ENCODE measurements at places on chromosomes 3 and 15. TPM values are rescaled to one million over a fixed set of nuclear protein-coding genes. Genes with fewer than 3 reads are reported as not detected.
A peak's percentile ranks its signal among the peaks of the same experiment; 100 is the strongest.

DNA sequence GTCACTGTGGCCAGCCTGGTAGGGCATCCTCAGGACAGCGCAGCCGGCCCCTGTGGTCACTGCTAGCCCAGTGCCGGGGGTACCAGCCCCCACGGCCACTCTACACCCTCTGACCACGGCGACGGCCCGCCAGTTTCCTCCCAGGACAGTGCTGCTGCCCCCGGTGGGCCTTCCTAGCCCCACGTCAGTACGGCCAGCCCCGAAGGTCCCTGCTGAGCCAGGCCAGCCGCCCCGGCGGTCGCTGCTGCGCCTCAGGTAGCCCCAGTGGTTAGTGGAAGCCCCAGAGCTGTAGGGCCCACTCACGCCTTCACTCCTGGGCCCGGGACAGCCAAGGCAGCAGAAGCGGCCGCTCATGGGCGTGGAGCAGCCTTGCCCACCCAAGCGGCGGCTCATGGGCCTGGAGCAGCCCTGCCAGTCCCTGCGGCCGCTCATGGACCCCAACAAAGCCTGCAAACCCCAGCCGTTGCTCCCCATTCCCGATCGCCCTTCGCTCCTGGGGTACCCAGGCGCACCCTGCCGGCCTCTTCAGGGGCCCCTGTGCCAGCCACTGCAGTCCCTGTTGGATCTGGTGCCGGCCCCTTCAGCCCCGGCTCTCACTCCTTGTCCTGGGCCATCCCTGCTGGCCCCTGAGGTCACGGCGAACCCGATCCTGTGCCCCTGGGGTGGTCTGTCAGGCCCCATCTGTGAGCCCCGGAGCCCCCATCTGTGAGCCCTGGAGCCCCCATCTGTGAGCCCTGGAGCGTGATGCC, 9.5 kb upstream of the ROPN1B start:
- peaks cover 2% of the 10 kb centered on the region for H3K4me1 ChIP-seq
- H3K36me3 ChIP-seq, result peaks cover 4% of the 10 kb centered on the region
- peak; percentile 81 for DNase-seq
- no peak overlapping the region for H3K4me3 ChIP-seq
- H3K27me3 ChIP-seq, result peaks cover 14% of the 10 kb centered on the region
- H3K27ac ChIP-seq, result no peak overlapping the region

- no peaks in the 10 kb centered on the region for H3K36me3 ChIP-seq
- H3K27me3 ChIP-seq, result peaks cover 18% of the 10 kb centered on the region
- H3K4me3 ChIP-seq, result no peak overlapping the region
- H3K27ac ChIP-seq, result no peak overlapping the region
- no peak for DNase-seq
- H3K4me1 ChIP-seq, result no peaks in the 10 kb centered on the region
Observed at GRCh38 chr3:87120881-87121280, 106.2 kb upstream of the CHMP2B start.

The MRAS gene
- total RNA-seq, result 68.4 TPM

The MFSD1 gene
- total RNA-seq, result 67.9 TPM

DNA sequence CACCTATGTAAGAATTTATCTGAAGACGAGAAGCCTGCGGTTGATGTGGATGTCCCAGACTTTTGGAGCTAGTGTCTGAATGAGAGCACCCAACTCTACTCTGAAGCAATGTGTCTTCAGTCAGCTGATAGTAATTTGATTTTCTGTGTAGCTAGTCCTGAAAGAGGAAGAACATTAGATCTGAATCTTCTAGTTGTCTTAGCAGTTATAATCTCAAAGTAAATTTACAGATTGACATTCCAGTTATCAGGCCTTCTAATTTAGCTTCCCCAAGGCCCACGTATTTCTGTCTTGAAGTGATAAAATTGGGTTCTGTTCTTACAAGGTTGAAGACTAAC, 1.5 kb downstream of the TCAIM start:
- peak overlapping the region; percentile 99 for H3K4me3 ChIP-seq
- H3K36me3 ChIP-seq, result peaks cover 1% of the 10 kb centered on the region
- DNase-seq, result no peak
- peak overlapping the region; percentile 98 for H3K27ac ChIP-seq
- no peaks in the 10 kb centered on the region for H3K27me3 ChIP-seq

The CILP gene
- total RNA-seq, result 0.22 TPM

DNA sequence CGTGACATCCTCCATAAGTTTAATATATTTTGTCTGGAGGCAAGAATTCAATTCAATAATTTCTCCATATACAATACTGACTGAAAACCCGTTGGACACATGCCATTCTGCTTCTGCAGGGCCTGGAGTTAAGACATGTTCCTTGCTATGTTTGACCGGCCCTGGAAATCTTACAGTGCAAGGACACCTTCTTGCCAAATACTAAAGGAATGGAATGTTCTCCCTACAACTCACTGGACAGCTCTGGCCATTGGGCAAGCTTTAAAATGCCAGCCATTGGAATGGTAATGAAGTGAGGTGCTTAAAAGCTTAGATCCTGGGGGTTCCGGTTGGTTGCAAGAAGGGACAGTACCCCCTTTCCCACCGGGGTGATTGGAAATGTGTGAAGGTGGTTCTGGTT, 329.8 kb upstream of the PROK2 start:
- no peak overlapping the region for H3K27ac ChIP-seq
- peaks cover 11% of the 10 kb centered on the region for H3K27me3 ChIP-seq
- peaks cover 10% of the 10 kb centered on the region for H3K4me1 ChIP-seq
- H3K36me3 ChIP-seq, result no peaks in the 10 kb centered on the region
- no peak overlapping the region for H3K4me3 ChIP-seq

GRCh38 chr3:3836845-3837244, 37.6 kb downstream of the LRRN1 start:
- no peak overlapping the region for H3K4me3 ChIP-seq
- H3K36me3 ChIP-seq, result peaks cover 4% of the 10 kb centered on the region
- H3K27ac ChIP-seq, result no peak overlapping the region
- DNase-seq, result no peak
- no peaks in the 10 kb centered on the region for H3K4me1 ChIP-seq

DNA sequence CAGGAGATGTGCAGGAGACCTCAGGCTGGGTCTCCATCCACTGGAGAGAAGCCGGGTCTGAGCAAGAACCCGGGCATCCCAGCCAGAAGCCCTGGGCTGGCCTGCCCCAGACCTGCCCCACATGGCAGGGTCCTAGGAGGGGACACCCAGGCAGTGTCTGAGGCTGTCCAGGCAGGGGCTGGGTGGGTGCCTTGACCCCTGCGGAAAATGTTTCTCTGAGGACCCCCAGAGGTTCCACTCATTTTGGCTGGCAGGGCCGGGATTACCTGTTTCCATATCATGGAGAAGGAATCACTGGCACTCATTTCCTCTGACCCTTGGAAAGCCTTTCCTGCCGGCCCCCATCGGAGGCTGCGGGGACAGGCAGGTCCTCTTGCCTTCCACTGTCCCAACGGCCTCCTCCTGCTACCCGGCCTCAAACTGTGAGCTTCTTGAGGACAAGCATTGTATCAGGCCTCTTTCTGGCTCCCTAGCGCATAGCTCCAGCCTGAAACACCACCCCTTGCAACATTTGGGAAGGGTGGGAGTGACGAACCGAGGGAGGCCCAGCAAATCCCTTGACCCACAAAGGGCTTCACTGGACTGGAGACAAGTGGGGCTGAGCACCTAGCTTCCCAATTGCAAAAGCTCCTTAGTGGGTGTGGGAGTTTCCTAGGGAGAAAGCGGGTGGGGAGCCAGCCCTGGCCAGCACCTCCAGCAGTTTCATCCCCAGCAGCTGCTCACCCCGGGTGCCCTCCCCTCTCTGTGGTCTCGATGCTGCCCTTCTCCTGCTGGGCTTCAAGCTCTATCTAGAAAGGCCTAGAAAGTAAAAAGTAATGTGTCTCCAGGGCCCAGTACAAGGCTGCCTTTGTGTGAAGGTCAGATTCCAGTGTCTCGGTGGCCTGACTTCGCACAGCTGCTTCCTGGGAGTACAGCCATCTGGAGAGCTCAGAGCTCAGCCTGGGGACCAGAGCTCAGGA, 29.7 kb downstream of the ACSBG1 start:
- no peaks in the 10 kb centered on the region for H3K36me3 ChIP-seq
- peaks cover 17% of the 10 kb centered on the region for H3K4me1 ChIP-seq
- H3K27me3 ChIP-seq, result peaks cover 5% of the 10 kb centered on the region

DNA sequence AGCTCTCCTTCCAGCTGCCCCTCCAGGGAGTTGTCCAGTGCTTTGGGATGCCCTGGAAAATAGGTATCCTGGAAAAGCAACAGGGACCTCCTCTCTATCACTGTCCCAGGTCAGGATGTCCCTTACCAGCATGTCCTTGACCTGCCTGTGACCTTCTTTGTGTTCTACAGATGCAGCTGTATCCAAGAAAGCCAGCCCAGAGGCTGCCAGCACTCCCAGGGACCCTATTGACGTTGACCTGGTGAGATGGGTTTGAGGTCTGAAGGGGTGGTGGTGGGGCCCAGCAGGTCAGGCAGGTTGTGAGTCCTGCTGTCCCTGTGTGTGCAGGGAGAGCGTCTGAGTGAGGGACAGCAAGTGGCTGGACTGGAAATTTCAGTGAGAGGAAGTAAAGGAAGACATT, 30.2 kb downstream of the PML start:
- H3K36me3 ChIP-seq, result peaks cover 26% of the 10 kb centered on the region
- H3K4me3 ChIP-seq, result no peak overlapping the region

The MAGI1 gene
- total RNA-seq, result 18.9 TPM

- peaks cover 3% of the 10 kb centered on the region for H3K36me3 ChIP-seq
- peak overlapping the region; percentile 70 for H3K27ac ChIP-seq
- H3K4me1 ChIP-seq, result peaks cover 14% of the 10 kb centered on the region
- no peak overlapping the region for H3K4me3 ChIP-seq
- no peak for DNase-seq
- H3K27me3 ChIP-seq, result no peaks in the 10 kb centered on the region
Observed at GRCh38 chr15:99212406-99212805, 37.0 kb downstream of the TTC23 start.

The POLR2H gene
- 50.4 TPM for total RNA-seq

The TRH gene
- not detected for total RNA-seq

The BNC1 gene
- total RNA-seq, result 2.3 TPM

The PLCB2 gene
- 3.4 TPM for total RNA-seq

DNA sequence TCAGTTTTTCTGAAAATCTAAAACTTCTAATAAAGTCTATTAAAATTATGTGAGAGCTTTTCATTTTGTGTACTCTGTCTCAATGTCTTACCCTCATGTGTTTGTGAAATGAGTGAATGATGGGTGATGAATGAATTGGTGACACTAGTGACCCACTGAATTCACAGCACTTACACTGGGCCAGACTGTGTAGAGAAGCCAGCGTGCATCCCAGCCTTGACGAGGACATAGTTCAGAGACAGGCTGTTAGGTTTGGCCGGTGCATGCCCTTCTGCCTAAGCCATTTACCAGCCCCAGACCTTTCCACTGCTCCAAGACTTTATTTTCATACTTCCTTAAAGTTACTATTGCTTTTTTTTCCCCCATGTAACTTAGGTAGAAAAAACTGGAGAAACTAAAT, 38.8 kb downstream of the FBXO22 start:
- no peaks in the 10 kb centered on the region for H3K27me3 ChIP-seq
- peaks cover 20% of the 10 kb centered on the region for H3K36me3 ChIP-seq
- DNase-seq, result no peak
- peaks cover 18% of the 10 kb centered on the region for H3K4me1 ChIP-seq
- H3K4me3 ChIP-seq, result no peak overlapping the region
- no peak overlapping the region for H3K27ac ChIP-seq

The CEP19 gene
- total RNA-seq, result 2.1 TPM

DNA sequence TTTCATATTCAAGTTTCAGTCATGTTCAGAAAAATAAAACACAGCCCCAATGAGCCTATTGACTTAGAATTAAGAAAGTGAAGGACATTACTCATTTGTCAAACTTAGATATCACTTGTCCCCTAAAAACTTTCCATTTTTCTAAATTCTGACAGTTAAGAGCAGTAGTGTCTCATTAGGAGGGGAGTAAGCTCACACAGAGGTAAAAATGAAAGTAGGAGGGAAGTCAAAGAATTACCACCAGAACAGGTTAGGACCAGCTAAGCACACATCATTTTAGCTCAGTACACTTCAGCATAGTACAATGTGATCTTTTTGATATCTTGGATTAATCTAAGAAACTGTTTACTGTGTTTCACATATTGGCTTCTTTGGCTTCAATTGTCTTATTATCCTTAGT, 64.3 kb downstream of the OSTN start:
- no peaks in the 10 kb centered on the region for H3K36me3 ChIP-seq
- no peak for DNase-seq
- no peak overlapping the region for H3K4me3 ChIP-seq
- H3K27me3 ChIP-seq, result no peaks in the 10 kb centered on the region
- no peak overlapping the region for H3K27ac ChIP-seq

DNA sequence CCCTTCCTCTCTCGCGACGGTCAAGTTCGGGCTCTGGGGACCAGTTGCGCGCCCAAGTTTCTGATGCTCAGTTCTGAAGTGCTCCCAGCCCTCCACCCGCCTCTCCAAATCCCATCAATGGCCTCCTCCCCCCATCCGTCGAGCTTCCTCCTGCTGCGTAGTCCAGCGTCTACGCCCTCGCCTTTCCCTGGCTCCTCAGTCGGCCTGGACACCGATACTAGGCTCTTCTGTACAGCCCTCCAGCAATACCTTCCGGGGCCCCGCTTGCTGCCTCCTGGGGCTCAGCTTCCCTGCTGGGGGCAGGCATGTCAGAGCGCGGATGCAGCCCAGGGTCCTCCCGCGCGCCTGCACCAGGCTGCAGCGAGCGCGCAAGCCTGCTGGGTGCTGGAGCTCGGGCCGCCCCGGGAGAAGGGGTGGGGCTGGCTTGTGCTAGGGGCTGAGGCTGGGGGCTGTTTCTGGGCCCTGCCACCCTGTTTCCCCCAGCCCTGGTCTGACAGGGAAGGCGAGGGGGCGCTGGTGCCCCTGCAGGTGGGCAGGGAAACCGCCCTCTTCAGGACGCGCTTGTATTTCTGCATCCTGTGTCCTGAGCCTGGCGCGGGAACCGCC, 353.3 kb upstream of the SUCLG2 start:
- DNase-seq, result no peak
- peak overlapping the region; percentile 40 for H3K4me3 ChIP-seq
- H3K4me1 ChIP-seq, result peaks cover 6% of the 10 kb centered on the region
- H3K36me3 ChIP-seq, result no peaks in the 10 kb centered on the region
- H3K27ac ChIP-seq, result no peak overlapping the region
- H3K27me3 ChIP-seq, result peaks cover 49% of the 10 kb centered on the region

The SPINK8 gene
- not detected for total RNA-seq

- H3K27me3 ChIP-seq, result peaks cover 71% of the 10 kb centered on the region
- DNase-seq, result no peak
- H3K27ac ChIP-seq, result no peak overlapping the region
- peaks cover 2% of the 10 kb centered on the region for H3K36me3 ChIP-seq
- H3K4me3 ChIP-seq, result no peak overlapping the region
Observed at GRCh38 chr3:37453393-37454389, 279.3 kb upstream of the LRRFIP2 start.

GRCh38 chr3:33064929-33065328, 32.0 kb downstream of the GLB1 start:
- H3K27ac ChIP-seq, result no peak overlapping the region
- H3K36me3 ChIP-seq, result peaks cover 36% of the 10 kb centered on the region
- H3K27me3 ChIP-seq, result no peaks in the 10 kb centered on the region
- no peak for DNase-seq

The HTR3E gene
- not detected for total RNA-seq

The KCNMB3 gene
- 3.6 TPM for total RNA-seq

GRCh38 chr15:42608110-42608531, 32.7 kb downstream of the STARD9 start:
- DNase-seq, result no peak
- H3K4me1 ChIP-seq, result peaks cover 38% of the 10 kb centered on the region
- no peak overlapping the region for H3K4me3 ChIP-seq
